Activated T-helper 9 cell treated with anti-CD3 and anti-CD28 coated beads, Interleukin-2, amount 50 U/mL, for 16 hours (primary cell): ENCODE measurements at places on chromosomes 3 and 15.
A peak's percentile ranks its signal among the peaks of the same experiment; 100 is the strongest.

DNA sequence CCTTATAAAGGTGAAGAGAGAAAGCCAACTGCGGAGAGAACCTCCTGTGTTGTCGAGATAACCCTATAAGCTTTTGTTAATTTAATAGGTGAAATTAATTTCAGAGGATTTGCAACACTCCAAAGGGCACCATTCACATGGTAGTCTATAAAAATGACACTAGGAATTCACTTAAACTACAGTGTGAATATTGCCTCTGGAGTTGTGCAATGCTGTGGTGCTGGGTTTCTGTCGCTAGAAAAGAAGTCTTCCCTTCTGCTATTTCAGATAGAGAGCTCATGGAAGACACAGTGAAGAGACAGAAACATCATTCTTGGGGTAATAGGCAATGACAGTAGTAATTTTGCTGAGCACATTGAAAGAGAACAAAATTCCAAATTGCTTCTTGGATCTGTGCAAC is 28.8 kb upstream of the PROK2 start:
- DNase-seq: no peak

GRCh38 chr3:74415731-74416130 is 198.7 kb downstream of the CNTN3 start:
- no peak for DNase-seq

GRCh38 chr15:87207990-87208580 is 1048.5 kb downstream of the NTRK3 start:
- no peak for DNase-seq

DNA sequence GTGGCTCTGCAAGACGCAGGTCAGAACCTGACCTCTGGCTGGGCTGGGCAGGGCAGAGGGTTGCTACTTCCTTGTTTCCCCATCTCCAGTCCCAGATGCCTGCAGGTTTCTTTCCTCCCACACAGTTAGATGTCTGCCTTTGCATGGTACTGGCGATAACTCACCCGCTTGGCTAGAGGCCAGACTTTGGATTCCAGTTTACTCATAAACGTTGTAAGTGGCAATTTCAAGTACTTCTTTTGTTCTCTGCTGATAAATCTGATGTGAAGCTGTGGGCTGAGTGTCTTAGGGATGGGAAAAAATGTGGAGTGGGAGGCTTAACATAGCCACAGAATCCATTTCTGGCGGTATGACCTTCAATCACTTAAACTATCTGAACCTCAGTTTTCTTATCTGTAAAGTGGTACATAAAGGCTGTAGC is 194.2 kb downstream of the EBLN2 start:
- no peak for DNase-seq

GRCh38 chr3:15211937-15212336 is 5.9 kb downstream of the CAPN7 start:
- no peak for DNase-seq

GRCh38 chr3:130915567-130916292 is 21.8 kb downstream of the ATP2C1 start:
- DNase-seq: no peak

DNA sequence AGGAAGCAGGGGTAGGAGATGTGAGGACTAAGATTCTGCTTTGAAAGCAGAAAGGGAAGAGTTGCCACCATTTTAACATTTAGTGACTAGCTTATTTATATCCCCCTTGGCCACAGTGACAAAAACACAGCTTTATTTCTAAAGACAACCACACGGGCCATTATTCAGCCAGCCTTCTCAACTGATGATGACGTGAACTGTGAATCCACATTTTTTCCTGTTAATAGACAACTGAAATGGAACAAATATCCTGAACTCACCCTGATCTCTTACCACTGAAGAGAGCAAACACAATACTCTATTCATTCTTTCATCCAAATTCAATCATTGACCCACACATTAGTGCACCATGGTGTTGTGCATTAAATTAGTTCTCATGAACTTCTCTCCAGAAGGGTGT is 145.1 kb downstream of the TNIK start:
- no peak for DNase-seq

DNA sequence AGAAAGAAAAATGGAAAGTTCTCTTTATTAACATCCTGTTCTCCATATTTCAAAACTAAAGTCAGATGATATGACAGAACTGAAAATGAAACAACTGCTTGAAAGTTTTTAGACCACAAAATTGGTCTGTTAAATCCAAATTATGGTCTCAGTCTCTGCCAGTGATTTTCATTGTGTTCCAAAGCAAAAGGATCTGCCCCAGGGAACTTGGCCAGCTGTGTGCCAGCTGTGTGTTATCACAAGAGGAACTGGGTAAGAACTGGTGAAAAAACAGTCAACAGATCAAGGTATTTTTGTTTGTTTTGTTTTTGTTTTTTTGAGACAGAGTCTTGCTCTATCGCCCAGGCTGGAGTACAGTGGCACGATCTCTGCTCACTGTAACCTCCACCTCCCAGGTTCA is 323.3 kb downstream of the CTNNB1 start:
- DNase-seq: no peak

DNA sequence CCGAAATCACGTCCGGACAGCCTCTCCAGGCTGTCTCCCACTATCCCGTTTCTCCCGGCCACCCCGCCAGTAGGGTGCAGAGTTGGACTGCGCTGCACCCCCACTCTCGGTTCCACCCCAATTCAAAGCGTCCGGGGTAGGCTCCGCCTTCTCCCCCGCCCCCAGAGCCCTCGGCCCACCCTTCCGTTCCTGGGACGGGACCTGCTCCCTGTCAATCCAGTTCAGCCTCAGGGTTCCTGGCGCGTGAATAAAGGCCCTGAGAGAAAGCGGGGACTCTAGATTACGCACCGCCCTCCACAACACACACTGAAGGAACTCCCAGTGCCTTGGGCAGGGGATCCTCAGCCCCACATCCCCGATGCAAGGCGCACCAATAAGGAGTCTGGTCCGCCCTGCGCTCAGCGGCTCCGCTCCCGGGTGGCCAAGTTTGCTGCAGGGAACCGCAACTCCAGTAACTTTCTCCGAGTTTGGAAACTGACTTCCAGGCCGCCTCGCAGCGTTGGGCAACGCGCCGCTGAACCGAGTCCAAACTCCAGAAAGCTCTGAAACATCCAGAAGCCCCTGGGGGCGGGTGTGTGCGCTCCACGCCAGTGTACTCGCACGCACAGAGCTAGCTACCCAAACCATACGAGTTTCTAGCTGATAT is 1.9 kb downstream of the ADAMTS9 start:
- no peak for DNase-seq

GRCh38 chr3:169513672-169514071 is 149.8 kb downstream of the MECOM start:
- no peak for DNase-seq

- DNase-seq: no peak
Observed at GRCh38 chr3:16448639-16449070, 64.8 kb downstream of the RFTN1 start.

DNA sequence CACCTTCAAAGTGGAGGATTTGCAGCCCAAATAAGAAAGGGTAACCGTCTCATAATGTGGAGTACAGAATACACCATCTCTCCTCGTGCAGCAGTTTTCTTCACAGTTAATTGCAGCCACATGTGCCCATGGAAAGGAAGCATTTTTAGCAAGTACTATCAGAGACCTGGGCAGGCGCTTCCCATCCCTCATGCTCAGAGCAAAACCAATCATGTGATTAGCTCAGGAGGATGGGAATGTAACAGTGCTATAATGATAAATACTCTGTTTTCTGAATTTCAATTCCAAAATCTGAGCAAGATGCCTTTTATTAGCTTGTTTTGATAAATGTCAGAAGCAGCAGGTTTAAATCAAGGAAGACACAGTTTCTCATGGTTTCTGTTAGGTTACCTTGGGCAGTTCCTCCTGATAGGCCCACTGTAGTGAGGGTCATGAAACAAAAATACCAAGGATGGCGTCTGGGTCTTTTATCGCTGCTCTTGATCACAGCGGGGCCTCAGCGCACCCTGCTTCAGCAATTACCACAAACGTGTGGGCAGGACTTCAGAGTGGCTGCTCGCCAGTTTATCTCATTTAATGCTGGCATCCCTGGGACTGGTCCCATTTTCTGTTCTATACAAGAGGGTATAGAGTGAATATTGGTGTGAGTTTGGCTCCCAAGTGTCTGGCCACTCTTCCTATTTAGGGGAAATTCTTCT is 92.6 kb upstream of the VGLL4 start:
- DNase-seq: no peak

DNA sequence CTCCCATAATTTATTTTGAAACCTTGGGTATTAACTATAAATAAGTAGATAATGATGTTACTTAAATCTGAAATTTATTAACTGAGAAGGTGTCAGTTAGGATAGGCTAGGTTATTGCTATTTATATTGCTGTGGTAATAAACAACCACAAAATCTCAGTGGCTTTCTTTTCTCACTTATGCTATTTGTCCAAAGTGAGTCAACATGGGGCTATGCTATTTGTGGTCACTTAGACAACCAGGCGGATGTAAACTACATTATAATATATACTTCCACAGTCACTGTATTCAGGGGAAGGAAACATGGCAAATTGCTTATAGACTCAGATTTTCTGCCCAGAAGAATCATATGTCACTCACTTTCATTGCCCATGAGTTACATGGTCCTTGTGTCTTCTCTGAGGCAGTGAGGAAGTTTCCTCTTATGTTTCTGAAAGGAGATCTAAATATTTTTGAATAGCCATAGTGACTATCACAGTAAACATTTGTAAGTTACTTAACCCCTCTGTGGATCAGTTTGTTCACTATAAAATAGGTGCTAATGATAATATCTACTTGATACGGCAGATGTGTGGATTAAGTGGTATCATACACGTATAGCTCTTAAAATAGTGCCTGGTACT is 19.8 kb downstream of the HMG20A start:
- no peak for DNase-seq

- no peak for DNase-seq
Observed at GRCh38 chr15:80597076-80597475, 98.0 kb upstream of the ABHD17C start.

DNA sequence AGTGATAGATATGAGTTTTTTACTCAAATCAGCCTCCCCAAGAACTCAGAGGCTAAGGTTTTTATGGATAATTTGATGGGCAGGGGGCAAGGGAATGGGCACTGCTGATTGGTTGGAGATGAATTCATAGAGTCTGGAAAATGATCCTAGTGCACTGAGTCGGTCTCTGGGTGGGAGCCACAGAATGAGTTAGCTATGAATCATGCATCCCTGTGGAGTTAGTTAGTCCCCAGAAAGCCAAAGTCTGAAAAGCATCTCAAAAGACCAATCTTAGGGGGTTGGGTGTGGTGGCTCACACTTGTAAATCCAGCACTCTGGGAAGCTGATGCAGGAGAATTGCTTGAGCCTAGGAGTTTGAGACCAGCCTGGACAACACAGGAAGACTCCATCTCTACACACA is 516.1 kb downstream of the AGBL1 start:
- no peak for DNase-seq

DNA sequence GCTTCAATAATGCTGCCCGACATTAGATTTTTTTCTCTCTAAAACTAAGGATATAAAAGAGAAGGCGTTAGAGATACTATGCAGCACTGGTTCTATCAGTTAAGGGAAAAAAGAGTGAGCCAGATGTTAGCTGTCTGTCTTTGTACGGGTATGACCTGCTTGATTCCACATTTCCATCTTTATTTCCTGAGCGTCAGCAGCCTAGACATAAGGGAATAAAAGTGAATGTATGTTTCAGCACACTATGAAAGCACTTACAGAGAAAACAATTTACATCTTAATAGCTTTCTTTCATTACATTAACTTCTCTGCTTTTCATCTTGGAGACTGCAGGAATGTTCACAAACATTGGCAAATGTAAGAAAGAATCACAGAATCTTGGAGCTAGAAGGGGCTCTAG is 319.3 kb downstream of the CTNNB1 start:
- no peak for DNase-seq

- DNase-seq: no peak
Observed at GRCh38 chr3:59542276-59542675, 492.5 kb upstream of the CFAP20DC start.

DNA sequence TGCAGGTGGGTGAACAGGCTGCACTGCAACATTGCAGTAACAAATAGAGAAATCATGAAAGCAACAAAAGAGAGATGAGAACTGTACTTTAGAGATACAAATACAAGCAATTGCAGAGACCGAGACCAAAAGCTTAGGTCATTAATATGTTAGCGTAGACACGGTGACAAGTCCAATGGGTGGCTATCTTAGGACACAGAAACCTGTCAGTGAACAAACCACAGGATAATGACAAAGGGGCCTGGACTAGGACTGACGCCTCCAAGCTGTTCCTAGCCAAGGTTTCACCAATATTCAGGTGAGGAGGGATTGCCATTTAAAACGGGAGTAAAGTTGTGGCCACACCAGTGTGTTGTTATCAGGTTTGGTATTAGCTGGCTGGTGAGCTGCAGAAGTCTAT is 41.7 kb upstream of the BLM start:
- no peak for DNase-seq

- no peak for DNase-seq
Observed at GRCh38 chr3:11498646-11499045, 145.1 kb downstream of the VGLL4 start.

DNA sequence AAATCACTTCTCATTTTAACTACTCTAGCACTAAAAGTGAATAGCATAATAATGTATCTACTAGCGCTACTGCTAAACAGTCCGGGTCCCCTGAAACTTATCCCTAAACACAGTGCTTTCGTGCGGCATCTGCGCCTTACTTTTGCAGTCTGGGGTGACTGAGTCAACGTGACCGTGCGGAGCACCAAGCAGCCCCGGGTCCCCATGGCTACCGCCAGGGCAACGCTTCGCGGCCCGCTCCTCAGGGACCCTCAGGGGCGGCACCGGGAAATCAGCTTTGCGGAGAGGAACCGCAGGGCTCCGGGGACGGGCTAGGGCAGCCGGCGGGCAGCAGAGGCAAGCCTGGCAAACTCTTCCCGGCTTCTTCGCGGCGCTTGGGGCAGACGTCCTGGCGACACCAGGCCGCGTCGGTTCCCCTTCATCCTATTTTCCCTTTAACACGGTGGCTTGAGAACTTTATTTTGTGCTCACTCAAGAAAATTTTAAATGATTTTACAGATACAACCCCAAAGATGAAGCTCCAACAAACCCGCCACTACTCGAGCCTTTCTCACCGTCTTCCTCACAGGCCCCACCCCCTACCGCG is 757 bp upstream of the DIPK2A start:
- DNase-seq: peak; percentile 36

- no peak for DNase-seq
Observed at GRCh38 chr15:100252779-100253417, 88.9 kb downstream of the ADAMTS17 start.

DNA sequence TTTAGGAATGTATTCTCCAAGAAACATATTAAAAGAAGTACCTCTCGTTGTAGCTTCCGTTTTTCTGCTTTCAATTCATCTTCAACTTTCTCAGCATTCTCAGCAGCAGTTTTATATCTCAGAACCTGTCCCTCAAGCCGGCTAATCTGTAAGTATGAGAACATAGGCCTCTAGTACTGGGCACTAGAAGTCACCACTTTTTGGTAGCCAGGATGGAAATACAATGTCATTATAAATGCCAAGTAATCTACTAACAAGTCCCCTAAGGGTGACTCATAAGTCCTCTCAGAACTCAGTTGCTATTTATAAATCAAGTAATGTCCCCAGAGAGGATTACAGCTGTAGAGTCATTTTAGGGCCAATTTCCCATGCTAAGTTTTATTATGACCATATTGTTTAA is 61.1 kb downstream of the MLH1 start:
- no peak for DNase-seq

- no peak for DNase-seq
Observed at GRCh38 chr3:114499976-114500375, 206.1 kb downstream of the TIGIT start.
